ENCODE measurements at places on chromosomes 5 and 9.
A peak's percentile ranks its signal among the peaks of the same experiment; 100 is the strongest.

DNA sequence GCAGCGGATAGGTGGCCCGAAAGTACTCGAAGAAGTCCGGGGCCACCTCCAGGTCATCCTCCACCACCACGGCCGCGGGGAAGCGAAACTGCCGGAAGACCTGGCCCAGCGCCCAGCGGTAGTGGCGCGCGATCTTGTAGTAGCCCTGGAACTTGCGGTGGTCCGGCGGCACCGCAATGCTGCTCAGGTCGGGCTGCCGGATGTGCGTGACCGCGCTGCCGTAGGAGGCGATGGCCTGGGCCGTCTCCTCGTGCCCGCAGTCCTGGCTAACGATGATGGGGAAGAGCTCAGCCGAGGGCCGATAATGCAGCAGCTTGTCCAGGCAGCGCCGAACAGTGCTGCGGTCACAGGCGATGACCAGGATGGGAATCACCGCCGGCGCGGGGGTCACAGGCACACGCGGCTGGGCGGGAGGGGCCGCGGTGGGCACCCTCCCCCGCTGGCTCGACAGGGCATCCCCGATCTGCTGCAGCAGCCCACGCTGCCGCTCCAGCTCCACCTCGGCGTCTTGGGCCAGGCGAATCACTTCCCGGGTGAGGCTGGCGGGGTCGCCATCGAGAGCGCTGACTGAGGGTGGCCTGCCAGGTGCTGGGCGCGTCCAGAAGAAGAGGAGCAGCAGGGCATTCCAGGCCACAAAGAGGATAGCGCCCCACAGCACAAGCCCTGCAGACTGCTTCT, 10.2 kb downstream of the MGAT1 start:
- DNase-seq: no peak

DNA sequence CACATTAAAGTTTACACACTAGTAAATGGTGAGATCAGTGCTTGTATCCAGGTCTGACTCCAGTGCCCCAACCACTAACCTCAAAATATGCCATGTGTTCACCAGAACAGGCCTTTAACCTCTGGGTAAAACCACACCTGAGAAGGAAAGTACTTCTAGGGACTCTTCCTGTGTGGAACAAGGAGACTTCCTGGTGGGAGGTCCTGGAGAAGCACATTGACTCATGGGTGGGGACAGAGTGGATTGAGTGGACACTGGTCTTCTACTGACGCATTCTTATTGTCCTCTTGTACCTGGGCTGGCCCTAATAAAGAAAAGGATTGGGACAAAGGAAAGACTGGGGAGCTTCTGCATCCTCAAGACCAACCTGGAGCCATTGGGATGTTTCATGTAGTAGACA, 43.4 kb downstream of the ANGPTL2 start:
- no peak for DNase-seq

GRCh38 chr9:121207371-121207940, 5.8 kb upstream of the RAB14 start:
- no peak for DNase-seq

DNA sequence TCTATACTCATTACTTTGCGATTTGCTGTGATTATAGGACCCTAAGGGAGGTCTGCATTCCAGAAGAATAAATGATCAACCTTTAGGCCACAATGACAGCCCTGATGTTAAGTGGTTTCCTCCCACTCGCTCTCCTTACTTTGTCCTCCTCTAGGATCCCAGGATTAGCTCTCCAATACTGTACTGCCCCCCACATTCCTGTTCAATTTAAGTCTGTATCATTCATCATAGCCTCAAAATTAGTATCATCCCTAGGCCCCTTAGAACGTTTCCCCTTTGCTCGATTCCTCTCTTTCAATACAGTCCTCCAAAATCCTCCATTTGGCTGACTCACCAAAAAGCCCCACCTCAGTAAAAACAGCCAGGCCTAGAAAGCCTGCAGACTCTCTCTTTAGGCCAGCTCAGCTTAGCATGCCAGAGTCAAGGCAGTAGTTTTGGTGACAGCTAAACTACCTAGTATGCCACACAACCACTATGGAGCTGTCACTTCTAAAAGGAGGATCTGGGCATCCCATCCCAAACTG, 24.4 kb downstream of the RNF145 start:
- DNase-seq: no peak

DNA sequence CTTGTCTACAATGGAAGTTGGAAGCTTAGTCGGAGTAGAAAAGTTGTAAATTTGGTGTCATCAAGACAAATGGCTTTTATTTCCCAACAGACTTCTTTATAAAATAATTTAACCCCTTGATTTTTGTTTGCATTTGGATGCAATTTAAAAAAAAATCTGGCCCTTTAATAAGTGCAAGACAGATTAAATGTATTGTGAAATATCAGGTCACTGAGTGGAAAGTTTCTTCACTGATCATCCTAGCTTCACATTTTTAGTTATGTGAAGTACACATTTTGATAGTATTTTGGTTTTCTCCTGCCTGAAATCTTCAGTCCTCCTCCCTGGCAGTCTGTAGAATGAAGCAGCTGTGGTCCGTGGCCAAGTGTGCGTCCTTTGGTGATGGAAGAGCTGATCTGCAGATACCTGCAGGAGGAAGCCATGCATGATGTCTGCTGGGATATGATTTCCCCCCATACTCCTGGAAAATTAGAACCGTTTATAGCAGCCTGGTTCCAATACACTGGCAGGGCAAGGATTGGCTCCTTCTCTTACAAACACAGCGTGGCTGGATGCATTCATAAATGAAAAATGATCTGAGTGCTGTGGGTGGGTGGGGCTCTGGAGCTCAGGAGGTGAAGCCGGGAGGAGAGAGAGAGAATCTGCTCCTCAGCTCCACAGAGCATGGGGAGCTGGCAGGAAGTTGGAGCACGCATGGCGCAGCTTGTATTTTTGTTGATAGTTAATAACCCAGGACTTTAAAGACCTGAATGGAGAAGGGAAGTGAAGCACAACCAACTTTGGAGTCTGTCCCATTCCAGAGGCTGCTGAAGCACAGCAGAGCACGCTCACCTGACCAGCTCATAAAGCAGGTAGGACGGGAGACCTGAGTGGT, 238.4 kb downstream of the GOLPH3 start:
- DNase-seq: peak; percentile 50

- no peak for DNase-seq
Measured at GRCh38 chr5:136522217-136522956, 157.0 kb upstream of the TRPC7 start.

DNA sequence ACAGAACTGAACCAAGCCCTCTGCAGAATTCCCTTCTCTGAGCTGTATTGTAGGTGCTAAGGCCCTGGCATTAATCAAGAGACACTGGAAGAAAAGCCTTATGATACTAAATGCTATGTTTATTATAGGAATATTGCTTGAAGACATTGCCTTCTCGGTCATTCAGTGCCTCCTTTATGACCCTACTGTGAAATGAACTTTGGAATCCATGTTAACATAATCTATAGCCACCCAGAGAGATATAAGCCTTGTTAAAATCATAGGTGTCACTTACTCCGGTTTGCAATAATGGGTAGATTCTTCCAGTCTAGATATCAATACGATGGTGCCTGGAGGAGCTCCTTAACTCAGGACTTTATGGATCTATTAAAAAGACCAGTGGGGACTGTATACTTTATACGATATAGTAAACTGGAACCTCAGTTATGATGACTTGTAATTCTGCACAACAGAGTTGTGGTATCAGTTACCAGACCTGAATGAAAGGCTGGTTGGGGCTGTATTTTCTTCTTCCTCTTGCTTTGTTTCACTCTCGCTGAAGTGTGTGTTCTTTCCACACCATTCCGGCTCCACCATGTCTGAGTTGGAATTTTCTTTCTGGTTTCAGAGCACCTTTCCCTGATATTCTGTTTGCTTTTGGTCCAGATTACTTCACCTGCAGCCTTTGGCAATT, 154.5 kb downstream of the DROSHA start:
- no peak for DNase-seq

- peak; percentile 74 for DNase-seq
Measured at GRCh38 chr5:142320851-142321560, 3.8 kb downstream of the SPRY4 start.

- DNase-seq: no peak
Measured at GRCh38 chr9:112271466-112272098, 61.8 kb downstream of the PTBP3 start.

- DNase-seq: peak; percentile 79
Measured at GRCh38 chr5:2102819-2103776, 220.4 kb upstream of the IRX4 start.
